ENCODE measurements at places on chromosomes 5 and 9. TPM values are rescaled to one million over a fixed set of nuclear protein-coding genes. Genes with fewer than 3 reads are reported as not detected.

- no peak for DNase-seq
Observed at GRCh38 chr9:120490888-120491595, 88.9 kb downstream of the CDK5RAP2 start.

DNA sequence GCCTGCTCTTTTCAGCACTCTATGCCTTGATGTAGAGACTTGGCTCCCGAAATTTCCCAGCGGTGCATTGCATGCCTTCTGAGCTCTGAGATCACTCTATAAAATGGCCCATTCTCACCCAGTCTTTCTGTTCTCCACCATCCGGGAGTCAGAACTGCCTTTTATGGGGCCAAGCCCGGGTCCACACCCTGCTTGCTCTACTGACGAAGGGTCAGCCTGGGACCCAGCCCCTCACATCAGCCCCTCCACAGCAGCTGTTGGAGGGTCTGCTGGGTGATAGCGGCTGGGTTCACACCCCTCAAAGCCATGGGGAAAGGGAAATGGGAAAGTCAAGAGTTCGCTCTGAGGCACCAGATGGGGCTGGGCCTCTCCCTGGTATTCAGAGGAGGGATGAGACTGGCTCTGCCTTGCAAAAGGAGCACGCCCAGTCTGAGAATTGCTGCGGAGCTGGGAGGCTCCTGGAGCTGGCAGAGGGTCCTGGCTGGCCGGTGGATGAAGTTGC, 66.0 kb upstream of the ORM1 start:
- DNase-seq, result no peak

The IL9 gene
- total RNA-seq, result 2.0 TPM

The IFNA21 gene
- total RNA-seq, result not detected

The FOXD4L6 gene
- total RNA-seq, result 0.16 TPM
